8988T (cell line): ENCODE measurements at places on chromosomes 3 and 15.

DNA sequence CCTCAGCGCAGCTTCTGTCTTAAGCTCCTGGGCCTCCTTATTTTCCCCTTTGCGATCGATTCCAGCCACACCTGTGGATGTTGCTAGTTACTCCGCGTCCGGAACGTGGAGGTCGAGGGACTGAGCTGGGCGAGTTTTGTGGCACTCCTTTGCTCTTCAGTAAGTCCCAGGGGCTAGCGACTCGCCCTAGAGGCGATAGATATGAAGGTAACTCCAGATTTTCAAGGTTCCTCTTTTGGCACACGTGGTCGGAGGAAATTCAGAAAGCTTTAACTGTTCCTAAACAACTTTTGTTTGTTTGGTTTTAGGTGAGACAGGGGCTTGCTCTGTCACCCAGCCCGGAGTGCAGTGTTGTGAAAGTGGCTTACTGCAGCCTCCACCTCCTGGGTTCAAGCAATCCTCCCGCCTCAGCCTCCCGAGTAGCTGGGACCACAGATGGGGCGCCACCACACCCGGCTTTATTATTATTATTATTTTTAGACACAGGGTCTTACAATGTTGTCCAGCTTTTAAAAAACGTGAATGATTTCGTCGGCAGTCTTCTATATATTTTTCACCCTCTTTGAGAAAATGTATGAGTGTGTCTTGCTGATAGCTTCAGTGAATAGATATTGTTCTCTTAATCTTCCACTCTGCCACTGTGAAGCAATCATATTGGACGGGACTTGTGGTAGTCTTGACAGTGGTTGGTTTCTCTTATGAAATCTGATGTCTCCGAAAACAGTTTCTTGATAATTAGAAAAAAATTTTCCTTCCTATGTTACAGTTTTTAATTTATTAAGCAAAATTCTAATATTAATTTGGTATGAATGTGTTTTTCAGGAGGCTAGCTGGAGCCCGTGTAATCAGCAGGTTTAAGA, 785 bp downstream of the MFSD1 start:
- no peak for DNase-seq

GRCh38 chr15:89358435-89358754, 23.8 kb upstream of the POLG start:
- peak; percentile 79 for DNase-seq

DNA sequence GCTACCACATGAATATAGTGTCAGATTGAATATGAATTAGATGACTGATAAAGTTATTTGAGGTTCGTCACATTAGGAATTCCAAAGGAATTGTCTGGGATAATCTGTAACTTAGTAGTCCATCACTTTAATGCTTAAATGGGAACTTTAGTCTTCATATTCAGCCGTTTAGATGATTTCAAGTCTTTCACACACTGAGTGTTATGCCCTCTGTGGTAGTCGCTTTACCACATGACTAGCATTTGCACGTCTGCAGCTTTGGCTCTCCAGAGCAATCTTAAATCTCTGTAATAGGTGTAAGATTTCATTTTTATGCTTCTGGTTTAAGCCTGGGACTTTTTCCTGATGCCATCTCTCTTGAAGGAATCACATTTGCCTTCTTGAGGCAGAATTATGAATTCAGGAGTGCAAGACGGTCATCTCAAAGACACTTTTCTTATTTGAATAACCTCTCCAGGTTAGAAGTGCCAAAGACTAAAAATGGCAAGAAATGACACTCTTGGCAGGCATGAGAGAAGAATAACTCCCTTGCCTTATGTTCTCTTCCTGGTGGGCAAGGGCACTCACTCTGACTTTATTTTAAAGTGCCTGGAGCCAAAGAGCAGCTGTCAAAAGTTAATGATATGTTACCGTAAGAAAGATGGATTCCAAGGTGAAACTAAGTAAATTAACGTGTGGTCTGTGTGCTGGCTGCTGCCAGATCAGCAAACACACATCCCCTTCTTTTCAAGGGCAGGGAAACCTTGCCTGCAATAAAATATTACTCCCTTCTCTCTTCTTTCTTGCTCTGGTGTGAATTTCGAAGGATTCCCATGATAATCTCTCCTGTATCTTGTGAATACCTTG, 153.3 kb downstream of the B3GALNT1 start:
- DNase-seq, result no peak

DNA sequence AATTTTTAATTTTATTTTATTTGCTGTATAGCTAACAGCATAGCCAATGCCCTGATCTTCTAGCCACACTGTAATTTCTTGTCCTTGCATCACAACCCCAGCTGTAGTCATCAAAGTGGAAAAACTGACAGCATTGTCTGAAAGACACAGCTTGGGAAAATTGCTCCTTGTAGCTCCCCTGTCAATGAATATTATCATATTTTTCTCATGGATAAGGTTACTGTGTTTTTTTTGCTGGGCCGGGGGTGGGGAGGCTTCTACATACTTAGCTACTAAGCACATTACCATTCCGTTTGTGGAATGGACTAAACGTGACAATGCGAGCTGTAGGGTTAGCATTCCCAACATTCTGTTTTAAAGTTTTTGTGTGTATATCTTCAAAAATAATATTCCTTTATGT, 381.3 kb downstream of the TIGIT start:
- DNase-seq, result no peak
